ENCODE measurements at places on chromosomes 12 and 14.

- DNase-seq, result no peak
These were observed 2.6 kb downstream of the IFFO1 start for GRCh38 chr12:6553051-6553868.

DNA sequence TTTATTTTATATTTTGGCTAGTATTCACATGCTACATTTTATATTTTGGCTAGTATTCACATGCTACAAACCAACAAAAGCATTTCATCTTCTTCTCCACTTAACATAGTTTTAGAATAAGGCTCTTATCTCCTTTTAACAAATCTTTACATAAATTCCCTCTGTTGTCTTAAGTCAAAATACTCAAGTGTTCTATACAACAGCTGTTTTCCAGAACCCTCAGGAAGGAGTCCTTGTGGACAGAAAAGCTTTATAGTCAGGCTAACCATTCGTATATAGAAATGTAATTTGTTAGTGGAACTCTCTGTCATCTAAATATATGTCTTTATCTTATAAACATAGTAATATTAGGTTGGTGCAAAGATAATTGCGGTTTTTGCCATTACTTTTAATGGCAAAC lies 191.0 kb upstream of the FLRT2 start:
- DNase-seq, result no peak

DNA sequence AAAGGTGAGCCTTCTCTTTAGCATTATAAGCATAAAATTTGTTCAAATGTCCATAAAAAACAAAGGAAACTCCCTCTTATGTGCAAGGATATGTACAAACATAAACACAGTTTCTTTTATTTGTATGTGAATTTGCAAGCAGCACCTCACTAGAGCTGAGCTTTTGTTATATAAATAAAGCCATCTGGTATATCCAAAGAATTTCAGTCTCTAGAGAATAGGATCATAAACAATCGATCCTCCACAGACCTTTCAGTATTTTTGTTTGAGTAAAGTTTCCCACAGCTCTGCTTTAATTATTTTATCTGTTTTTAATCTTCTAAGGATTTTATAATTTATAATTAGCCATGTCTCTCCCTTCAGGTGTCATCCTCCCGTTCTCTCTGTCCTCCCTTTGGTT lies 89.2 kb downstream of the OTOGL start:
- DNase-seq, result no peak

DNA sequence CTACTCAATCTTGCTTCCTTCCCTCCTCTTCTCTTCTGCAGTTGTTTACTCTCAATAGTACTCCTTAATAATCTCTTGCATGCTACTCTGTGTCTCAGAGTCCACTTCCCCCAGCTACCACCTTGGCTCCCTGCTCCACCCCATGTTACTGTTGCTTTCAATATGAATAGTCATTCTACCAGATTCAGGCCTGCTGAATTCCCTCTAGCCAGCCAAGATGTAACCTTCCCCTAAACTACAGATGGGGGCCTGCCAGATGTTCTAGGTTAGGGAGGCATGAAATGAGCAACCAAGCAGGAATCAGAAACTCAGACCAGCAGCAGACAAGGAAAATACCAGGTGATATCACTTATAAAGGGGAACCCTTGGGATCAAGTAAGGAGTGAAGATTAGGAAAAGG lies 392.1 kb upstream of the DDHD1 start:
- no peak for DNase-seq

DNA sequence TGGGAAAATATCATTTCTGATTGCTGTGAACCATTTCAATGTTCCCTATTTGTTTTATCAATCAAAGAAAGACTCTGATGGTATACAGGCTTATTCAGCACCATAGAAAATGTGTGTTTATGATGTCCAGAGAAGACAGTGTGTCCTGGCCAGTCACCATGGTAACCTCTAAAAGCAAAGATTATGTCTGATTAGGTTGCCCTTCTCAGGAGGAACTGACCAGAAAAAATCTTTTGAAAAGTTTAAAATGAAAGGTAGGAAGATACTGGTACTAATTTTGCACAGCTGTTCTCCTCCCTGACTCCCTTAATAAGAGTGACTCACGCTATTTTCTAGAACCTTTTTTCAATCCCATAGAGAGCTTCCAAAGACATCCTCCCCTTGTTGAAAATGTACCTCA lies 391.8 kb upstream of the DCN start:
- DNase-seq, result no peak

- DNase-seq, result no peak
These were observed 611.8 kb downstream of the ETNK1 start for GRCh38 chr12:23236811-23237210.

DNA sequence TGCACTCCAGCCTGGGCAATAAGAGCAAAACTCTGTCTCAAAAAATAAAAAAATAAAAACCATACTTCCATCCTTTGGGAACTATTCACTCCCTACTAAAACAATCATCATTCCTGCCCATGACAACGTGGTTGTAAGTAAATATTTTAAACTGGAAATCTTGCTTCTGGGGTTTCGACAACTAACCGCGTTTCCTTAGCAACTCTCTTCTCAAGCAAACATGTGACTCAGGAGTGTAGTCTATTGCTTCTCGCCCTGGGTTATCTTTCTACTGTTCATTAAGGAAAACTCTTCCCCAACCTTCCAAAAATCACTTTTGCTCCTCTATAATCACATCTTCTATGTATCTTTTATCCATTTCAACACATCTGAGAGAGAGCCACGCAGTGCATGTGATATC lies 21.8 kb downstream of the APPL2 start:
- DNase-seq, result no peak

- no peak for DNase-seq
These were observed 23.9 kb downstream of the CLSTN3 start for GRCh38 chr12:7154042-7154441.

GRCh38 chr14:101120641-101121507 lies 217.4 kb upstream of the RTL1 start:
- DNase-seq, result no peak

DNA sequence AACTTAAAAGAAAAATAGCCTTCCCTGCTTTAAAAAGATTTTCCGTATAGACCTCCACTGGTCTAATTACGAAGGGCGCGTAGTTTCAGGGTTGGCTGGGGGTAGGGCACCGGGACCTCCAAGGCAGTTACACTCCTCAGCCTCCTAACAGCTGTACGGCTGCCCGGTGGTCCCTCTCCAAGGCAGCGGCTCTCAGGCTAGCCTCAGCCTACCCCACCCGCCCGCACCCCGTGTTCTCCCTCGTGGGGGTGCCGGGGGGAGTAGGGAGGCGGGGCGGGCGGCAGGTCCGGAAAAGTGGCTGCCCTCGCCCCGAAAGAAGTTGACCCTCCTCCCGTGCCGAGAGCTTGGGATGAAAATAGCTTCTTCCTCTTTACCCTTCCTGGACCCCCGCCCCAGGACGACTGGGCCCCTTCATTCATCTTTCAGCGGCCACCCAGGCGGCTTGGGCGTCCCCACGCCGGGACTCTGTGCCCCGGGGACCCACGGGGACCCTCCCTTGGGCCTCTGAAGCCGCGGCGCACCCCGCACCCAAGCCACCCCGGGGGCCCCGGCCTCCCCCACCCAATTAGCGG lies 991 bp upstream of the RCOR1 start:
- DNase-seq, result peak; percentile 9

GRCh38 chr12:77594366-77594765 lies 236.3 kb upstream of the NAV3 start:
- no peak for DNase-seq

- DNase-seq, result no peak
These were observed 95.8 kb downstream of the STXBP6 start for GRCh38 chr14:24954037-24954699.

DNA sequence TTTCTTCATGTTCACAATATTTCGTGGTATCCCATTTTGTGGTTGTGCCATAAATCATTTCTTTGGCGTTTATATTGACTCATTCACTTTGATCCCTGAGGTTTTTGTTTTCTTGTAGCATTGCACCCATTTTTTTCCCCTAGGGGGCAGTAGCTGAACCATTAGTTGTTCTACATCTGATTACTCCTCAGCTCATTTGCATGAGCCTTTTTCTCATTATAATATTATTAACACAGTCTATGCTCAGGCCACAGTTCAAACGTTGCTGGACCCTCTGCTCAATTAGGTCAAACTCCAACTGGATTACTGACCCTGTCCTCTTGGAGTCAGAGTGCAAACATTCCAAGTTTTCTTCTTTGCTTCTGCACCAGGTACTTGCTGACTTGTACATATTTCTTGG lies 475.4 kb upstream of the SEL1L start:
- no peak for DNase-seq

DNA sequence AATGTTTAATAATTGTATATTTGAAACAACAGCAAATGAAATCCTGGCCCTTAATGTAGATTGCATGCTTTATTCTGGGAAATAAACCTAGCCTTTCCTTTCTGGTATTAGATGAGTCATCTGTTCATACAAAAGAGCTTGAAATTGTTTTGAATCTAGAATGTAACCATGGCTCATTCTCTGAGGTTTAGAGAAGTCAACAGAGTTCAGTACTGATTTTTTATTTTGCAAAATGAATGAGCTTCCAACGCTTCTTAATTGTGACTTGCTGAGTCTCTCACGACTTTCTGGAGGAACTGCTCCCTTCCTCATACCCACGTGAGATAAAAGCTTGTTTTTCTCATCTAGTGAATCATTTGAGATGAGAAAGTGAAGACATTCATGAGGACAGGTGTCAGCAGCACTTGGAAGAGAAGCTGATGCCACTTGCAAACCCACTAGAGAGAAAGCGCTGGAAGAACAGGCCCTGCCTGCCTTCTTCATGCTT lies 509.6 kb downstream of the VRK1 start:
- DNase-seq, result no peak

GRCh38 chr14:89861630-89862029 lies 92.9 kb downstream of the EFCAB11 start:
- no peak for DNase-seq

GRCh38 chr12:32159925-32160324 lies 53.3 kb downstream of the BICD1 start:
- no peak for DNase-seq

- no peak for DNase-seq
These were observed 520.0 kb upstream of the CCDC196 start for GRCh38 chr14:65966188-65966587.

DNA sequence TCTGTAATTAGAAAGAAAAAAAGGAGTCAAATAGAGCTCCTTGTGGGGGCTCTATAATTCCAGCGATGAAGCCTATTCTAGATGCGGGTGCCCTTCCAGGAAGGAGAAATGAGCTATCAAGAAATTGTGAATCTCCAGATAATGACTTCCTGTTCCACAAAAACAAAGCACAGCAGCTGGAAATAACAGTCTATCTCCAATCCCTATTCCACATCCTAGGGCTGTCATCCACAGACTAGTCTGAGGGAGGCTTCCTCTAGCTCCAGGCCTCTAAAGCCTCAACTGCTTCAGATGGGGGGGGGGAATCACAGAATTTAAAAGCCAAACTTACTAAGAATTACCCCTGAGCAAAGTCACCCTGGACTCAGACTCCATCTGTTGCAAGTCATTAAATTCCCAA lies 77.4 kb upstream of the GTF2A1 start:
- no peak for DNase-seq

DNA sequence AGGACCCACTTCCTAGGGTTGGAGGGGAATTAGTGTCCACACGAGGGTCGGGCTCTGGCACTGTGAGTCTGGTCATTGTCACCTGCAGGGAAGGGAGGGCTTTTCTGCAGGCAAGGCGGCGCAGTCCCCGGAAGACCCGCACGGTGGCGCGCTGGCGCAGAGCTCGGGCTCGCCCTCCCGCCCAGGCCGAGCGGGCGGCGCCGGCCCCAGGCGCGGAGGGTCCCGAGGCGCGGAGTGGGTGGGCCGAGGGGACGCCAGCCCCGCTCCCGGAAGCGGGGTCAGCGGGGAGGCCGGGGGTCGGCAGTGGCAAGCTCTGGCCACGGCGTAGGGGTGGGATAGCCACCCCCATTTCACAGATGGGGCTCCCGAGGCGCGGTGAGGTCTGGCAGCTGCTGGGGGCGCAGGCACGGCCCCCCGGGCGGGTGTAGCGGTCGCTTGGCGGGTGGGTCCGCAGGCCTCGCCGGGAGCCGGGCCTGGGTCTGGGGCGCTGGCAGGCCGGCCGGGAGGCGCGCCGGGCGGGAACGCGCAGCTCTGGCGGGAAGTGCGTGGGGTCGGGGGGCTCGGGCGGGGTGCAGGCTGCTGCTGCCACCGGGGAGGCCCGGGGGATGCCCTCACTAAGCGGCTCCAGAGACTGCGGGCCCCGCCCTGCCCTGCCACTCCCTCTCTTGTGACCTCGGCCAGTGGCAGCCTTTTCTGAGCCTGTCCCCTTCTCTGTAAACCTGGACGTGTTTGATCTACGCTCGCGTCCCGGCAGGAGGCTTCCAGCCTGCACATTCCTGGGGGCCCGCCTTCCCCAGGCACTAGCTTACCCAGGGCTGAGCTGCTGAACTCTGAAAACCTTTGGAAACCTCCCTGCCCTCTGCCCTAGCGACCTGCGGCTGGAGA lies 46.1 kb downstream of the CYP46A1 start:
- peak; percentile 49 for DNase-seq

DNA sequence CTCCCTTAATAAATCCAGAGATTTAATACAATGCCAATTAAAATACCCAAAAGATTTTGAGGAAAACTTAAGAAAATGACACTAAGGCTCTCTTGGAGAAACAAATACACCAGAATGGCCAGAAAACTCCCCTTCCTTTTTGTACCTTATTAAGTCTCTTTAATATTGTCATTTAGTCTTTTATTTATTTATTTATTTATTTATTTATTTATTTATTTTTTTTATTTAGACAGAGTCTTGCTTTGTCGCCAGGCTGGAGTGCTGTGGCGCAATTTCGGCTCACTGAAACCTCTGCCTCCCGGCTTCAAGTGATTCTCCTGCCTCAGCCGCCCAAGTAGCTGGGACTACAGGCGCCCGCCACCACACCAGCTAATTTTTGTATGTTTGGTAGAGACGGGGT lies 210.6 kb downstream of the DACT1 start:
- DNase-seq, result no peak

DNA sequence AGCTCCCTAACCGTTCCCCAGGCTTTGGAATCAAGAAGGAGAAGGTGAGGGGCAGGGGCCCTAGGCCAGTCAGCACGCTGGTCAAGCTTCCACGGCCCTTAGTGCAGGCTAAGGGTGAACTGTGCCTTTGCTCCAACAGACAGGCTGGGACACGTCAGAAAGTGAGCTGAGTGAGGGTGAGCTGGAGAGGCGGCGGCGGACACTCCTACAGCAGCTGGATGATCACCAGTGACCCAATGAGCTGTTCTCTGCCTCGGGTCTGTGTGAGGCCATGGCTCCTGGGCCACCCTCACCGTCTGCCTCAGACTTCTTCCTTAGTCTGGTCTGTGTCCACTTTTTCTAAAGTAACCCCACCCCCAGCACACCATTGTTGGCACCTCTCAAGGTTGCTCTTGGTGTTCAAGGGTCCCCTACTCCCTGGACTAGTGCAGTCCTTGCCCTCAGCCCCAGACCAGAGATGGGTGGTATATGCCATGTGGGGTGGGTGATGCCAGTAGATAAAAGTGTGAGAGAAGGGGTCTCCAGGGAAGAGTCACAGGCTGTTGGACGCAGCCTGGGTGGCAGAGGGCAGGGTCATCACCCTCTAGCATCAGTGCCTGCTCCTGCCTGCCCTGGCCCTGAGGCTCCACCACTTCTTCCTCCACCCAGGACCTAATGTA lies 20.7 kb downstream of the PRPF40B start:
- DNase-seq, result no peak
